ENCODE measurements at places on chromosomes 3 and 15.

- DNase-seq: no peak
These were observed 676.0 kb downstream of the EPHA3 start for GRCh38 chr3:89783341-89783927.

GRCh38 chr15:75902129-75902557 is 1.5 kb upstream of the FBXO22 start:
- DNase-seq: no peak

DNA sequence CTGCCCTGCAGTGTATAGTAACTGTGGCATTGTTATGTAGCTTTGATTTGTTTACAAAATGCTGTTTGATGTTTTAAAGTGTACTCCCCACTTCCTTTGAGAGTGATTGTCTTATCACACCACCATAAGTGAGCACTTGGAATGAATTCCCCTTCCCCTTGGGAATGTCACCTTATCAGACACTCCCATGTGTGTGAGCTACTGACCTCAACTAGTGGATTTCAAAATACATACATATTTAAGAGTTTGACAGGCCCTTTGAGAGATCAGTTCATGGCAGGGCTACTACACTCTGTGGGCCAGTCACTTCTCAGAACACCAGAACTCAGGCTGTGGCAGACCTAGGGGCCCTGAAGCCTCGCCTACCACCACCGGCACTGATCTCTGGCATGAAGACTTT is 547.6 kb downstream of the NR2F2 start:
- DNase-seq: no peak

DNA sequence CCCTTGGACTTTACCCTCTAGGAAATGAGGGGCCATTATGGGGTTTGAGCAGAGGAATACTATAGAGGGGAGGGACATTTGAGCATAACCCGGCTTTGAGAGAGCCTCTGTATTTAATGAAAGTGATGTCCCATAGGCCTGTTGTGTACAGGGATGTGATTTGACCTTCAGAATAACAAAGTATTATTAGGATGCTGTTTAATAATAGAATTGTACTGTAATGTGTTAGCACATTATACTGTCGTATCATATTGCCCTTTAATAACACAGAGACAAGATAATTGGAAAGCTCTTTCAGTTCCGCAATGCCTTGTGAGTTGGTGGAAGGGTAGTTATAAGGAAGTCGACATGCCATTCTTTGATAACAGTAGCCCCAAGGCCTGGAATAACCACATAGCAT is 328.3 kb downstream of the RYR3 start:
- no peak for DNase-seq

DNA sequence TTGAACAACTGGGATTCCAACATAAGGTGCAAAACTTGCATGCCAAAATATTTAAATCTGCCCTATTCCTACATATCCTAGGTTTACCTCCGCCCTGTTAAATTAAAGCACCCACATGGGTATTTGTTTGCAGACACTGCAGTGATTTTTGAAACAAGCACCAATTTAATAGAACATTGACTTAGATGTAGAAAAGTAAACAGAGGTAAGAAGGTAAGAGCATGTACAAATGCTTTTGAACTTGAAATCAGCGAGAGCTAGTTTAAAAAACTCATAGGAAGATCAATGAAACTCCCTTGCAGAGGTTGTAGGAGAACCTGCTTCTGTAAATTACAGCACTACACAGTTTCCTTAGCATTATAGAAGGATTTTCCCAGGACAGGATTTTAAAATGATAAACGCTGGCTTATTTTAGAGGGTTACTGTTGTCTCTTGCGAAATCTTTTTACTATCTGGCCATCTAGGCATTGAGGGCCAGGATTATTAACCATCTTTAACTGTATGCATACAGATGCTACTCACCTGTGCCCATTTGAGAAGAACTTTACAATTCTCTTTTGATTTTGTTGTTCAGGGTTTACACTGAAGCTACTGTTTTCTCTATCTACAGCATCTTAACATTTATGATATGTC is 284.8 kb downstream of the FEZF2 start:
- DNase-seq: no peak

- no peak for DNase-seq
These were observed 184.9 kb downstream of the ZBTB20 start for GRCh38 chr3:114962189-114962588.

GRCh38 chr3:65473736-65474135 is 565.0 kb downstream of the MAGI1 start:
- DNase-seq: no peak

- no peak for DNase-seq
These were observed 152.7 kb downstream of the FEZF2 start for GRCh38 chr3:62220616-62221015.

- no peak for DNase-seq
These were observed 521 bp downstream of the IL5RA start for GRCh38 chr3:3109407-3110298.

GRCh38 chr15:48890375-48890972 is 12.5 kb downstream of the EID1 start:
- DNase-seq: no peak

GRCh38 chr3:123332124-123332641 is 116.7 kb downstream of the ADCY5 start:
- no peak for DNase-seq

DNA sequence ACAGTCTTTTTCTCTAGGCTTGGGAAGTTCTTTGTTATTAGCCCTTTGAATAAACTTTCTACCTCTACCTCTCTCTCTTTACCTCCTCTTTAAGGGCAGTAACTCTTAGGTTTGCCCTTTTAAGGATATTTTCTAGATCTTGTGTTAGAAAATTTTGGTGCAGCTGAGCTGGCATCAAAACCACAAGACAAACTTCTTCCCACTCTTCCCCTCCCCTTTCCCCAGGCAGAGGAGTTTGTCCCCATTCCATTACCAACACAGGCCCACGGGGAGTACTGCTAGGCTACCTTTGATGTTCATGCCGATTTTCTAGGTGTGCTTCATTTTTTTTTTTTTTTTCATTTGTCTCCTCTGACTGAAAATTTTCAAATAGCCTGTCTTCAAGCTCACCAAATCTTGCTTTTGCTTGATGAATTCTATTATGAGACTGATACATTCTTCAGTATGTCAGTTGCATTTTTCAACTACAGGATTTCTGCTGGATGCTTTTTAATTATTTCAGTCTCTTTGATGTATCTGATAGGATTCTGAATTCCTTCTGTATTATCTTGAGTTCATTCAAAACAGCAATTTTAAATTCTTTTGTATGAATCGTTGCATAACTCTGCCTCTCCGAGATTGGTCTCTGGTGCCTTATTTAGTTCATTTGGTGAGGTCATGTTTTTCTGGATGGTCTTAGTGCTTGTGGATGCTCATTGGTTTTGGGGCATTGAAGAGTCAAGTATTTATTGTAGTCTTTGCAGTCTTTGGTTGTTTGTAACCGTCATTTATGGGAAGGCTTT is 112.0 kb downstream of the UBE2E2 start:
- DNase-seq: no peak

DNA sequence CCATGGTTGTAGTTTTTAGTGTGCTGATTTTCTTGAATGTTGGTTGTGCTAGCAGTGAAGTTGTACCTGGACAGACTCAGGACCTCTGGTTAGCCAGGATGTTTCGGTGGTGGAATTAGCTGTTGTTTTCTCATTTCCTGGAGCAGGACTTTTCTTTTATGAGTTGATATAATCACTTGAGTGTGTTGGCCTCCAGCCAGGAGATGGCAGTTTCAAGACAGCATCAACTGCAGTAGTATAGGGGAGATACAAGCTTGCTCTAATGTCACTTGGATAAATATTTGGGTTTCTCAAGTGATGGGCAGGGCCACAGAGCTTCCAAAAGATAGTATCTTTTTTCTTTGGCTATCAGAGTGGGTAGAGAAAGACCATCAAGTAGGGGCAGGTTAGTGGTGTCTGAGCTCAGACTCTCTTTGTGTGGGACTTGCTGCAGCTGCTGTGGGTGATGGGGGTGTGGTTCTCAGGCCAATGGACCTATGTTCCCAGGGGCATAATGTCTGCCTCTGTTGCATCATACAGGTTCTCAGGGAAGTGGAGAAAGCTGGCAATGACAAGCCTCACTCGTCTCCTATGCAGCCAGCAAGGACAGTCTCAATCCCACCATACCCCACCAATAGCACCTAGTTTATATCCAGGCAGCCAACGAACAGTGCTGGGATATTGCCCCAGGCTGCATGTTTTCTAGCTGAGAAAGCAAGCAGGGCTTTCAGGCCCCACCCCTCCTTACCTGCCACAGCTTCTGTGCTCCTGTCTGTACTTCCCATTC is 14.6 kb upstream of the OR5K2 start:
- DNase-seq: no peak

GRCh38 chr3:24521420-24522145 is 26.9 kb upstream of the THRB start:
- DNase-seq: no peak

- DNase-seq: no peak
These were observed 7.3 kb downstream of the RAB27A start for GRCh38 chr15:55282284-55282833.

DNA sequence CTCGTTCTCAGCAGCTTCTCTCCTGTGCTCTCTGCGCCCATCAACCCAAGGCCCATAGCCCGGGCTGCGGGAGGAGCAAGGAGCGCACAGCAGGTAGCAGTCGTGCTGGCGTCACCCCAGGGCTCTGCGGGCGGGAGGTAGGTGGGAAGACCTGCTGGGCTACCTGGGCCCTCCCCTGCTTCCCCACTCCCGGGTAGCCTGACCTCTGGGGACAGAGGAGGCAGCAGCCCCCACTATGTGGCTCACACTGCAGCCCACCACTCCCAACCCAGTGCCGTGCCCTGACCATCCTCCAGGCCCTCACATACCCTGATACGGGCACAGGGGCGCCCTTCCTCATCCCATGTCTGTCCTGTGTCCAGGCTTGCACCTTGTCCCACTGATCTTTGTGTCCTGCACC is 171.0 kb downstream of the NSMCE3 start:
- no peak for DNase-seq

Data from NCI-H2029 treated with DMSO at 0.1 percent for 48 hours (cell line).